ENCODE measurements at places on chromosomes 16 and 17.

DNA sequence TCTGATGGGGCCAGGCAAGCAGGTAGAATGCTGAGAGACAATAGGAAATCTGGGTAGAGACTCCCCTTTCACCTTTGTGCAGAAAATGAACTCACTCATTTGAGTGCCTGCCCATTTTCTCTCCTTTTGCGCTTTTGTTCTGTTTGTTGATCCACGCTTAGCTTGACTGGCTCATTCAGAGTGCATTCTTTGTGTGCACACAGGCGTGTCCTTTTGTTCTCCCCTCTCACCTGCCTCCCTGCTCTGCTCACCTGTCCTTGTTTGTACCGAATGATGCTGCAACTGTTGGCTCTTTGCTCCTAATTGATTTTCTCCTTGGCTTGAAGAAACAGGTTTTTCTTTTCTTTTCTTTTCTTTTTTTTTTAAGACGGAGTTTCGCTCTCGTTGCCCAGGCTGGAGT lies 15.8 kb downstream of the PGS1 start:
- no peak for DNase-seq

DNA sequence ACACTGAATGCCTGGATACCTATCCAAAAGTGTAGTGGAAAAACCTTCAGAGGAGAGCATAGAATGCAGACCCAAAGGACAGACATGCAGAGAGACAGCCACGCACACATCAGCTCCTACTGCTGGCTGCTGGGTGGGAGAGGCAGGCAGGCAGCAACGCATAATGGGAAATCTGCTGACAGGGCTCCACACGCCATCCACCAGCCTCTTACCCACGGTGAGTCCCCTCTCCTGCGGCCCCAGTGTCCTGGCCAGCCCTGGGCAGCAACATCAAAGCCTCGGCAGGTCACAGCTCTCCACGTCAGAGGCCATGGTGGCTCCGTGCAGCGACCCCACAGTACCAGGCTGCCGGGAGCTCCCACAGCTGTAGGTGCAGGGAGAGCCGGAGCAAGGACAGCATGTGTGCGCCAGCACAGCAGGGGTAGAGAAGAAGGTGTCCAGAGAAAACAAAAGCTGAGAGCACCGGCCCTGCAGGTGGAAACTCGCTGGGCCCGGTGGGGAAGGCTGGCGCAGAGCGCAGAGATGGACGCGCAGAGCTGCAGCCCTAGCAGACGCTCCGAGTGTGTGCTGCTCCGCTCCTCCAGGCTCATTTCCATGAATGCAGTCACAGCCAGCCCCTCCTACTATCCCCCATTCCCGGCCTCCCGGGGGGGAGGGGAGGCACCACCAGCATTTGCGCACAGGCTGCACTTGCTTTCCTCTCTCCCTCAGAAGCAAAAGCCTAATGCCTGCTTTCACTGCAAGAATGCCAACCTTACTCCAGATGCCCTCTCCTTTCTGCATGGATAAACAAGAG lies 58.9 kb downstream of the CYTH1 start:
- no peak for DNase-seq

- DNase-seq: no peak
Observed at GRCh38 chr16:74586948-74587347, 20.0 kb downstream of the GLG1 start.

DNA sequence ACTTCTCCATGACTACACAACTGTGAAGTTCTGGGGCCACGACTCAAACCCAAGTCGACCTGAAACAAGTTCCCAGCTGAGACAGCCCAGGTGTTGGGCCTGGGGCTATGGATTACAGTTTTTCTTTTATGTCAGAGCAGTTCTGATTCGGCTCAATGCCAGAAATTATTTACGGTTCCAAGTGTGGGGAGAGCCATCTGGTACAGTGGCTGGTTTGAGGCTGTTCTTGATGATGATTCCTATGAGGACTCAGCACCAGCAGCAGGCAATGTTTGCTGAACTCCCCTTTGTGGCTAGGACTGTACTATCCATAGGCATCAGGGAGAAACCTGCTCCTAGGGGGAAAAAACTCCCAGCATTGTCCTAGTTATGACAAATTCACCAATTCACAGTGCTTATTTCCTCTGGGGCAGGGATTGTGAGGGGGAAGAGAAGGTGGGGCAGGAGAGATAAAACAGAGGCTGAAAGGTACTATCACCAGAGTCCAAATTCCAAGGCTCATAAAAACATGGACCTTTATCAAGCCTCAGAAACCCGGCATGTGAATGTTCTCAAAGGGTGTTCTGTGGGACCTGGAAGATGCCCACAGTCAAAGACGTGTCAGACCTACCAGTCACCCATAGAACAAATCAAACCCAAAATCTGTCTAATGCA lies 18.2 kb upstream of the CMTM4 start:
- DNase-seq: no peak

DNA sequence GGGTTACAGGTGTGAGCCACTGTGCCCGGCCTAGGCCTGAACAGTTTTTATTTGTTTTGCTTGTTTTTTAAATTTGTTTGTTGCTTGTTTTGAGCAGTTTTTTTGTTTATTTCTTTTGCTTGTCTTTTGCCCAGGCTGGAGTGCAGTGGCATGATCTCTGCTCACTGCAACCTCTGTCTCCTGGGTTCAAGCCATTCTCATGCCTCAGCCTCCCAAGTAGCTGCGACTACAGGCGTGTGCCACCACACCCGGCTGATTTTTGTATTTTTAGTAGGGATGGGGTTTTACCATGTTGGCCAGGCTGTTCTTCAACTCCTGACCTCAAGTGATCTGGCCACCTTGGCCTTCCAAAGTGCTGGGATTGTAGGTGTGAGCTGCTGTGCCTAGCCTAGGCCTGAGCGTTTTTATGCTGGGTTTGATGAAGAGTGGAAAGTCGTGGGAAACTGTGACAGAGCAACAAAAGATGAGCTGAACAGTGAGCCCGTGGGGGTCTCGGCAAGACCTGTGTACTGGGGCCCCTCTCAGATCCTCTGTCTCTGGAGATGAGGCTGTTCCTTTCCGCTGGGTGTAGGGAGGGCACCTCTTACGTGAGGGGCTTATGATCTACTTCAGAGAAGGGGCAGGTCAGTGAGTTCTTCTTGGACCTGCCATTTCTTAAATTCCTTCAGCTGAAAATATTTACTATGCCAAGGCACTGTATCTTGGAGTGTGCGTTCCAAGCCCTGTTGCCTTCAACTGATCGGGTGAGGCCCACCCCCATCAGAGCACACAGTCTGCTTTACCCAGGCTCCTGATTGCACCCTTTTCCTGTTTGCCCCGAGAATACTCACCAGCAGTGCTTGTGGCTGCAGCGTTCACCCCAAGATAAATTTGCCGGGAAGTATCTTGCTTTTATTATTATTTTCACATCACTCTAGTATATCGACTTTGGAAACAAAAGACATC lies 322.1 kb downstream of the SEC14L1 start:
- DNase-seq: no peak

DNA sequence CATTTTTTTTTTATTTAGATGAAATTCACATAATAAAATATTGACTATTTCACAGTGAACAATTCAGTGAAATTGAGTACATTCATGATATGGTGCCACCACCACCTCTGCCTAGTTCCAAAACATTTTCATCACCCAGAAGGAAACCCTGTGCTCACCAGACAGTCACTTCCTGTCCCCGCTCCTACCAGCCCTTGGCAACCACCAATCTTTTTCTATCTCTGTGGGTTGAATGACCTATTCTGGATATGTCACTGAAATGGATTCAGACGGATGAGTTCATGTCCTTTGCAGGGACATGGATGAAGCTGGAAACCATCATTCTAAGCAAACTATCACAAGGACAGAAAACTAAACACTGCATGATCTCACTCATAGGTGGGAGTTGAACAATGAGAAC lies 40.5 kb downstream of the ATP2C2 start:
- DNase-seq: no peak

GRCh38 chr16:28873543-28874201 lies 4.6 kb upstream of the ATP2A1 start:
- peak; percentile 51 for DNase-seq

DNA sequence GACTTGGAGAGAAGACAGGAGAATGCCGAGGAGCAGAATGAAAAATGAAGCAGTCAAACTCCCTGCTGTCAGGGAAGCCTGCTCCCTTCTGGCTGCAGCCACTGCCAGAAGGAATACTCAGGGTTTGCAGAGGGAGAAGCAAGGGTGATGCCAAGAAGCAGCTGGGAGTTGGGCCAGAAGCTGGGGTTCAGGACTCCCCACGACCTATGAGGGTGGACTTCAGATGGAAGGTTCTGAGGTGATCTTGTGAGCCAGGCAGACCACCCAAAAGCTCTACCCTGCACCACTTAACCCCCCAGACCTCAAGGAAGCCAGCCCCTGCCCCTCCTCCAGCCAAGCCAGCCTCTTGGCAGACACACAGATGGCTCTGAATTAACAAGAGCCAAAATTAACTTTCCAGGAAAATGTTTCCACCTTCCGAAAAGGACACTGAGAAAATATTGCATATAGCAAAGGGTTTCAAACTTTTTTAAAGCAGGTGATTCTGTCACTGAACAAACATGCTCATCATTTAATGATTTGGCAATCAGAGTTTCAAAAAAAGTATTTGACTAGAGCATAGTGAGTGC lies 126.0 kb upstream of the ERCC4 start:
- no peak for DNase-seq

DNA sequence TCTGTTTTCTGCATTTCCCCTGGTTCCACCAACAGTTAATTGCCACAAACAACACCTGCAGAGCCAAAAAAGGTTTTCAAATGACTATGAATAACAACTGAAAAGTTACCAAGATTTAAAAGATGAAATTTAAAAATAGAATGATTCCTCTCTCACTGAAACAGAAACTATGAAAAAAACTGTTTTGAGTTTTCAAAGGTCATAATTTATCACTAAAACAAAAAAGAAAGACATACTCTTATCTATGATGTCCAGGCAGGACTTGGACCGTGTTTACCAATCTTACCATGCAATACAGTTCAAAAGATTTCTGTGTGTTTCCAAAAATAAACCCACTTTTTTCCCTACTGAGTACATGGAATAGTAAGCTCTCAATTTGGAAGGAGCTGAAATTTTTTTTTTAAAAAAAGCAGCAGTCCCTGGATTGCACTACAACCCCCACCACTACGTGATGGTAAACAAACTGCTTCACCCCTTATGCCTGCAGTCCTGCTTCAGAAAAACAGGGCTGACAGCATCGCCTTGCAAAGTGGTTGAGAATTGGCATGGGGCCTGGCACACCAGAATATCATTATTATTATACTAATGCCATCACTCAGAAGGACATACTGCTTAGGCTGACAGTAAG lies 8.5 kb downstream of the TXNDC11 start:
- no peak for DNase-seq

DNA sequence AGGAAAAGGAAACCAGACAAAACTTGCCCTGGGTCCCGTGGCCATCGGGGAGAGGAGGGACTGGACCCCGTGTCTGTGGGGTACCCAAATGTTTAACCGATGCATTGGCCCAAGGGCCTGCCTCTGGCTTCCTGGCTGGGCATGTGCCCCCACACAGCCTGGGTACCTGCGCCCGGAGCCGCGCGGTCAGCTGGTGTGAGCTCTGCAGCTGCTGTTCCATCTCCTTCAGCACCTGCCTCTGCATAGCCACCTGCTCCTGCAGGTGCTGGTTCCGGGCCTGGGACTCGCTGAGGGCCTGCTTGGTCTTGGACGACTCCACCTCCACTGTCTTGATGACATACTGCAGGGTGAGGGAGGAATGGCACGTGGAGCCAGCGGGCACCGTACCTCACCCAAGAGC lies 31.9 kb downstream of the KIFC3 start:
- no peak for DNase-seq

All from stimulated activated CD4-positive, alpha-beta T cell treated with anti-CD3 and anti-CD28 coated beads, Interleukin-4, amount 100 ng/mL, for 4 hours (primary cell).